H7 (cell line): ENCODE measurements at places on chromosomes 4 and X.

DNA sequence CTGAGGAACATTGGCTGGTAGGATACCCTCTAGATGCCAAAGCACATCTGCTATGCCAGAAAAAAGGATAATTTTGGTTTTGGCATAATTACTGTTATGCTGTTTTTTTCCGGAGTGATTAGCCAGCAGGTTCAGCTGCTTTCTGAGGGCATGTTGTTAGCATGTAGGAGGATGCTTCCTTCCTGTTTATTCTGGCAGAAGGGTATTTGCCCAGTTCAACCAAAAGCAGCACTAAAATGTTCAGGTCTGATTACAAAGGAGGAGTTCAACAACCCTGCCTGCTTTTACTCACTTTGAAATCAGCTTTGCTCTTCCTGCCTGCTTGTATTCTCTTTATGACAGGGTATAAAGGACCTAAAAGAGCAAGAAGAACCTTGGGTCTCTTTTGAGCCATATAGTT, 21.9 kb downstream of the ERCC6L start:
- DNase-seq, result no peak

DNA sequence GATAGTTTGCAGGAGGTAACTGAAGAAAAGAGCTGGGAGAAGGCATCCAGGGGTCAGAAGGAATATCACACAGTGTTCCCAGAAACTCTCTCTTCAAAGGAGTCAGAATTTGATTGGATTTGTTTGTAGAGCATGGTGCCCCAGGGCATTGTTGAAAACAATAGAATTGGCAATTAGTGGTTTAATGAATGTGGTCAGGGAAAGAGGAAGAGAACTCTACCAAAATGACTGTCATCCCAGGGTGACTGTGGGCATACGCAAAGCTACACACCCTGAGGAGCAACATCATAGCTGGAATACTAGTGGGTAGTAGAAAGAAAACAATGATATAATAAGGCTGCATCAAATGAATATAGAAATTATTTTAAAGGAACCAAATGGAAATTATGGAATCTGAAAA, 21.5 kb downstream of the TNIP2 start:
- peak; percentile 30 for DNase-seq

GRCh38 chr4:159287767-159288166, 184.9 kb downstream of the RAPGEF2 start:
- no peak for DNase-seq

- DNase-seq, result no peak
Observed at GRCh38 chr4:130035391-130035790, 939.4 kb downstream of the C4orf33 start.

DNA sequence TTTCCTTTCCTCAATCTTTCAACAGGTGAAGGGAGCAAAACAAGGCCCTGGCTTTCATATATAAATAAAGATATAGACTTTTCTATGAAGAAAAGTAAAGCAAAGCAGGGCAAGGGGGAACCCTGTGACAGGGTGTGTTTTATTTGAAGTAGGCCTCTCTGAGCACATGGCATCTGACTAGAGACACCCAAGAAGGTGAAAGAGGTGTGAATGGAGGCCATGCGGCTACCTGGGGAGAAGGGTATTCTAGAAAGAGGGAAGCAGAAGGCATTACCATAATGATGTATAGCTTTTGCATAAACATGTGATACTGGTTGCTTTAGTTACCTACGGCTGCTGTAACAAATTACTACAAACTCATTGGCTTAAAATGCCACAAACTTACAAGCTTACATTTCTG, 75.8 kb downstream of the DHX15 start:
- DNase-seq, result no peak

GRCh38 chr4:181874602-181875001, 368.6 kb upstream of the TENM3 start:
- DNase-seq, result no peak

GRCh38 chr4:58451707-58452106, 1341.5 kb upstream of the IGFBP7 start:
- DNase-seq, result no peak
